ENCODE measurements at places on chromosomes 2 and 18.

GRCh38 chr2:31238906-31239592, 5.1 kb downstream of the EHD3 start:
- DNase-seq = peak; percentile 88

DNA sequence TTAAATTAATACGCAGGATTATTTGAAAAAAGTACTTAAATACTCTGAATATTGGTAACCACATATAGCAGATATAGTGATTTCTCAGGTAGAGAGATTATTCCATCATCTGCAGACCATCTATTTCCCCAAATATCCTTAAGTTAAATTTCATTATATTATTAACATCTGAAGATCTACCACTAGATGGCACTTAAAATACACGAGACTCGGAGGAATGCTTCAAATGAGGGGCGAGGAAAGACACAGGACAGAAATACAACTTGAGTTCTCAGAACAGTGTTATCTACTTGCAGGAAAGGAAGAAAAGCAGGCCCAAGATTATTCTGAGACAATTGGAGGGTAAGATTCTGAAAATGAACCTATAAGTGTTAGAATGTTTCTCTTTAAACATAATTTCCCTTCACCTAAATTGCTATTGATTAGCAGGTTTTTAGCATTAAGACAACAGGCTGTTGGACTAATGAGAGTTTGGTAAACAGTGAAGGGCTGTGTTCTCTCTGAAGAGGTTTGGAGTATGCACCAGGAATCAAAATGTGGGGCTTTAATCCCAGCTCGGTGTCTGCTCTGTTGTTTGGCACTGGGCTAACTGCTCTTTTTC, 76.9 kb upstream of the GCFC2 start:
- DNase-seq = no peak

DNA sequence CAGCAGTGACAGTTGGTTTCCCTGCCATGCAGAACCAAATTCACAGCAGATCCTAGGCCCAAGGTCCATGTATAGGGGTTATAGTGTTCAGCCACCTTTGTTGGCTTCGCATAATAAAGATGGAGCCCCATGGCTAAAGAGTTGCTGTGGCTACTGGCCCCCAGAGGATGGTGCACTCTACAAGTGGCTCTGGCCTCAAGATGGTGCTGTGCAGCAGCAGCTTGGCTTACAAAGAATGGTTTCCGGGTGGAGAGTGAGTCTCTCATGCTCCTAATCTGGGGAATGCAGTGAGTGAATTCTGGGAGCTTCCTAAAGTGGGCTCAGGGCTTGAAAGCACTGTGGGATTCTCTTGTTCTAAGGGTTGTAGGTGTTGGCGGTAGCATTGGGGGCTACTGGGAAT, 1199.7 kb downstream of the CNTNAP5 start:
- no peak for DNase-seq

DNA sequence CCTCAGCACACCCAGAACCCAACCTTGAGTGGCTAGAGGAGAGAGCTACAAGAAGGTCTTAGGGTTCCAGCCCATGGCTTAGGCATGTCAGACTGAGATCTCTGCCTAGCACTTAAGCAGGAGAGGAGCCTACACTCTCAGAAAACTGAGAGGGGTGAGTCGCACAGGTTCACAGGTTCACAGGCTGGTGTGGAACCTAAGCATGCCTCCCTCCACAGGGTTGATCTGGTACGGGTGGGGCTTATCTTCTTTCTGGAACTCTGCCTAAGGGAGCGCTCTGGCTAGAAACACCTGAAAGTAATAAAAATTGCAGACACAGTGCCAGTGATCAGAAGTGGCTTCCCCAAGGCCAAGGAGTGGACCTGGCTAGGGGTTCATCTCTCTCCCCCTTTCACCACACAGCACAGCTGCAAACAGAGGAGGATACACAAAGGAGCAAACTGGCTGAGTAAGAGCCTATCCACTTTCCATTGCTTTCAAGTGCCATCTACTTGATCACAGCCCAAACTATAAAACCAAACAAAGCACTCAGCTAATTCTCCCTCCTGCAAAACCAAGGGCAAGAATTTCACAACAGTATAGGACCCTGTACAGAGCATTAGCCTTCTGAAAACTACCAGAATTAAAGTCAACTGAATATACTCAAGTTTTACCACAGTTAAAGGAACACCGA, 481.9 kb upstream of the SETBP1 start:
- no peak for DNase-seq

GRCh38 chr2:122098306-122098705, 342.9 kb downstream of the TSN start:
- no peak for DNase-seq

DNA sequence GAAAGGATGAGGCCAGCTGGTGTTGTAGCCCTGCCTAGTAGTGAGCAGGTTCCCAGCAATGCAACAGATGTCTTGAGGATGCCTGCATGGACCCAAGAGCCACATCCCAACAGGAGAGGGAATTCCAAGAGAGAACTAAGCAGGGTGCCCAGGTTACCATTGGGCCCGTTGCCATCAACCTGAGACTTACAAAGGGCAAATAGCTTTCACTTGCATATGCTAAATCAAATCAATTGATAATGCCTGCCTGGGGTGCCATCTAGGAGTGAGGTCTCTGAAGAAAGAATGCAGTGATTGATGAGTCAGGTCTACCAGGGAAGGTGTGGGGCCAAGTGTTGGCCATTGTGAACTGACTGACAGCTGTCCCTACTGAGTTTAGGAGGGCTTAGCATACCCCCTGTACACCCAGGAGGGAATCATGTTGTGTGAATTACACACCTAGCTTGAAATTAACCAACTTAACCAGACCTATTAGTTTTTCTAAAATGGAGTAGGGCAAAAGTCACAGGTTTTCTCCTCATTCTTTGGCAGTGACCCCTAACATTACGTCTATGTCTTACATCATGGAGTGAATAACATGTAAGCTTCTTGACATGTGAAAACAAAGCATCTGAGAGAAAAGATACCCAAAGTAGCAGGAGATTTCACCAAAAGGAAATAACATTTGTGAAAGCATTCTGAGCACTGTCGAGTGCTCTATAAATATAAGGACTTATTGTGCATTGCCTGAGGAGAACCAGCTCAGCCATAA, 32.3 kb downstream of the FHOD3 start:
- no peak for DNase-seq

- DNase-seq = no peak
These were observed 161.3 kb downstream of the SPP2 start for GRCh38 chr2:234211797-234212196.

GRCh38 chr2:15560140-15560987, 770 bp downstream of the NBAS start:
- no peak for DNase-seq

GRCh38 chr18:37612524-37613252, 47.1 kb upstream of the CELF4 start:
- no peak for DNase-seq

DNA sequence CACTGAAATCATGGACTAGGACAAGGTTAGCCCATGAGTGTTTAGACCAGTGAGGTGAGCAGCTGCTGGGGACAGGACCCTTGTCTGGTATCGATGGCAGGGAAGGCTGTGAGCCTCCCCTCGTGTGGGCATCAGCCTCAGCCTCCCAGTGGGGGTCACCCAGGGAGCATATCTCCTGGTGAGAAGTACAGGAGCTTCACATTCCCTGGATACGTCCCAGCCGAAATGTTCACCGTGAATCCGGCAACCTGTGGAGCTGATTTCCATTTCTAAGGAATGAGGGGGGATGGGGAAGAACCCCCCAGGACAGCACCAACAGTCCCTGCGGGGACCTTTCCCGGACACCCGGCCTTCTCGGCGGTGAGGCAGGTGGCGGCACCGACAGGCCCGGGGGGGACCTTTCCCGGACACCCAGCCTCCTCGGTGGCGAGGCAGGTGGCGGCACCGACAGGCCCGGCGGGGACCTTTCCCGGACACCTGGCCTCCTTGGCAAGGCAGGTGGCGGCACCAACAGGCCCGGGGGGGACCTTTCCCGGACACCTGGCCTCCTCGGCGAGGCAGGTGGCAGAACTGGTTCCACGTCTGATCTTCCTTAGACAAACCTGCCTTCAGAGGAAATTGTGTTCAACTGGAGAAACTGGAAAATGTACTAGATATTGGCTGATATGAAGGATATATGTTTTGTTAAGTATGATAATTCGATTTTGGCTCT, 21.2 kb downstream of the RTP5 start:
- DNase-seq = no peak

GRCh38 chr18:71849407-71849806, 694.7 kb downstream of the CBLN2 start:
- no peak for DNase-seq

DNA sequence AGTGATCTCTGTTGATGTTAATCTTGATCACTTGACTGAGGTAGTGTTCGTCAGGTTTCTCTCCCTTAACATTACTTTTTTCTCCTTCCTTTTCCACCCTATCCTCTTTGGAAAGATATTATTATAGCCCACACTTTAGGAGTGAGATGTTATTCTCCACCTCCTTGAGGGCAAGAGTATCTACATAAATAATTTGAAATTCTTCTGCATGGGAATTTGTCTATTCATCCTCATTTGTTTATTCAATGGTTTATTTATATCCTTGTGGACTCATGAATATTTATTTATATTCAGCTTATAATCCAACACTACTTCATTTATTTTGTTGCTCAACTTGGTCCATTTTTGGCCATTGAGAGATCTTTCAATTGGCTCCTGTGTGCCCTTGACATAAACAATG, 750.4 kb downstream of the EPHA4 start:
- DNase-seq = no peak

DNA sequence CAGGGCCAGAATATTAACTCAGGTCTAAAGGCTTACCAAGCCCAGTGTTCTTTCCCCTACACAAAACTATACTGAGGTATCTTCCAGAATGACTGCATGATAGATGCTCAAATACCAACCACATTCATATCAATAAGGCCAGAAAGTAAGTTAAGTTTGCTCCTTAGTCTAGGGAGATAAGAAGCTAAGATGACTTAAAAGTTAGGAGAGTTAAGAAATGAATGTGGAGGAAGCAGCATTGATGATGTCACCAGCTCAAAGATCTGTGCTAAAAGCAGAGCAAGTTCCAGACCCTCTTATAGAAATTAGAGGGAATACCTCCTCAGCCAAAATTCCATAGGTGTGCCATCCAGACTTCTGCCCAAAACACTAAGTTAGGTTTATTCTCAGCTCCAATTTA, 6.1 kb downstream of the PPP4R1 start:
- DNase-seq = no peak

DNA sequence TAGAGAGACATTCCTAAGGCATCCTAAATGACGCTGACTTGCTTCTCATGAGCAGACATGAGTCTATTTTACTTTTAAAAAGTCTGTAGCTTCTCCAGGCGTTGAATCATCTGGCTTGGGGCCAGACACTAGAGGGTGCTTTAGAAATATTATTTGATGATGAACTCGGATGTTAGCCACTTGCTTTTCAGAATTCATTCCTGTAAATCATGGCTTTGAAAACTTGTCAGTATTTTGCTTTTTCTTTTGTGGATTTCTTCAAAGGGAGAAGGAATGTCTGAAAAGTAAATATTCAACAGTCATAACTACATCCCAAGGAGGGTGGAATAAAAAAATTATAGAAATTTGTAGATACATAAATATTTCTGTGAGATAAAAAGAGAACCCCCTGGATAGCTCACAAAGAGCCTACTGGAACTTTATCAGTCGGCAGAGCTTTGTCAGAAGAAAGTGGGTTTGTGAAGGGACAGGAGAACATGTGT, 370.8 kb downstream of the OSR1 start:
- DNase-seq = no peak

- DNase-seq = no peak
These were observed 35.5 kb downstream of the POU3F3 start for GRCh38 chr2:104889291-104889959.

- DNase-seq = peak; percentile 41
These were observed 234.8 kb upstream of the SMAD2 start for GRCh38 chr18:48165111-48165866.

DNA sequence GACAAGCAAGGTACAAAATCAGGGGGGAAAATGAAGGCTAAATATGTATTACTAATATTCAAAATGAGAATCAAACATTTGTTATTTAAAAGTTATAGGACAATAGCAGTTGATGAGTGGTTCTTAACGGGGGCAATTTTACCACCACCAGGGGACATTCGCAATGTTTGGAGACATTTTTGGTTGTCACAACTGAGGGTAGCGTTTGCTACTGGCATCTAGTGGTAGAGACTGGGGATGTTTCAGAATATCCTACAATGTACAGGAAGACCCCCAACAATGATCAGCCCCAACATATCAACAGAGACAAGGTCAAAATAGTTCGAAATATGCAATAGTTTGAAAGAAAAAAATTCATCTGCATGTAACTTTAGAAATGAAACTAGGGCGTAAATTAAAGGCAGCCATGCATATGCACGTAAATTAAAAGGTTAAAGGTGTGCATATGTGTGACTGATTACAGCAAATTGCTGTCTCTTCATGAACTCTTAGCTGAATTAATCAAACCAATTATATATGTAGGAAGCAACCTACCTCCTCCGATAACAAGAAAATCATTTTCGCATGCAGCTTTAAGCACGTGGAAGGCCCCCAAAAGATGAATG, 61.2 kb upstream of the CUL3 start:
- no peak for DNase-seq

- DNase-seq = no peak
These were observed 4.0 kb downstream of the NOP58 start for GRCh38 chr2:202269585-202269984.

GRCh38 chr2:55965276-55965675, 41.7 kb upstream of the EFEMP1 start:
- no peak for DNase-seq

DNA sequence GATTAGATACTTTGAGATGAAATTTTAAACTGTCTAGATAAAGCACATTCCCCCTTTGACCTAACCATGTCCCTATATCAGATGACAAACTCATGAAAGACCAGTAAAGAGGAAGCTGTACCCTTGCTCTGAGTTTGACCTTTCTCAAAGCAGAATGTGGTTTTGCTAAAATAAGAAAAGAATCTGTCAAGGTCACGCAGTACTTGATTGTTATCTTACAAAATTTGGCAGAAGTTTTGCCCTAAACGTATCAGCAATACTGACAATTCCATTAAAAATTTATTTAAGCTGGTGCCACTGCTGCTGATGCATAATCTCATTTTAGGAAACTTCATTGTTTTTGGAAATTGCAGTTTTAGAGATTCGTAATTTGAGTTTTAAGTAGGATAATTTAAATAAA, 31.2 kb upstream of the GALM start:
- no peak for DNase-seq
